Right lung (tissue), 10 donors: ENCODE measurements at places on chromosomes 12 and 14.

DNA sequence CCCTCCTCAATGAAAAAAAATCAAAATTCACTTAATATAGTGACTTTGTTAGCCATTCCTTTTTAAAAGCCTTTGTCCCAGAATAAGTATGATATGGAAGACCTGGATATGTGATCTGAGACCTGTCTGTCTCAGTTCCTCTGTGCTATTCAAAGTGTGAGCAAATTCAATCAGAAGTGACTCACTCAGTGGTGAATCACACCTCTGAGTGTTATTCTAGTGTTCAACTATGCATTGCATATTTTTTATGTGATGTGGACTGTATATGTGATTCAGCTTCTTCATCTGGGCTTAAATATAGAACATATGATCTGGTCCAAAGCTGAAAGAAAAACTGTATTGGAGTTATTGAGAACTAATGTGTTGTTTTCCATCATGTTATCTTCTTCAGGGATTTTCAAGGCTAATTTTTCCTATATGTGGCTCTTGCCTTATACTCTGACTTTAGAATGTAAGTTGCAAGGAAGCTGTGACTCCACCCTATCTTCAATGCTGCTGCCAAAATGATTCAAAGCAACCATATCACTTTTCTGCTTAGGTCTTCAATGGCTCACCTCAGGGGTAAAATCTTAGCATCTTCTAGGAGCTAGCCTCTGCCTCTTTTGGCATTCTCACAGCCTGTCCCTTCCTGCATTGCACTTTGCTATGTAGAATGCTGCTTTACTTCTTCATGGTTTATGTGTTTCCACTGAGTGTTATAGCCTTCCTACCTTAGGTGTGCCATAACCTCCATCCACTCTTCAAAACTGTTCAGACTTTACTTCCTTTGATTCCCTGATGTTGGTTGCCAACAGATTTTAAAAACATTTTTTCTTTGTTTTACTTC lies 169.8 kb downstream of the OTOGL start:
- DNase-seq = no peak

DNA sequence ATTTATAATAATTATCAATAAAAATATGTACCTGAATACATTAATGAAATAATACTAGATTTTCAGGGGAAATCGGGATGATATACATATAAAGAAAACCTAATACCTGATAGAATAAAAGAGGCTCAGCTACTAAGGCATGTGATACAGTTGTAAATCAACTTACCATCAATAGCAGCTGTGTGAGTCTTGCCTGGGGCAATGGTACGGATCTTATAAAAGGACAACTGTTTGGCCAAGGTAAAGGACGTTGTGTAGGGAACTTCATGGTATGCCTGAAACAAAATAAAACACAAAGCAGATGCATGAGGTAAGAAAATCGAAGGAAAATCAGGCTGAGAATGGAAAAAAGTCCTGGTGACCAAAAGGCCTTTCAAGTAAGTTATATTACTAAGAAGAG lies 25.4 kb downstream of the NEK9 start:
- DNase-seq = no peak

DNA sequence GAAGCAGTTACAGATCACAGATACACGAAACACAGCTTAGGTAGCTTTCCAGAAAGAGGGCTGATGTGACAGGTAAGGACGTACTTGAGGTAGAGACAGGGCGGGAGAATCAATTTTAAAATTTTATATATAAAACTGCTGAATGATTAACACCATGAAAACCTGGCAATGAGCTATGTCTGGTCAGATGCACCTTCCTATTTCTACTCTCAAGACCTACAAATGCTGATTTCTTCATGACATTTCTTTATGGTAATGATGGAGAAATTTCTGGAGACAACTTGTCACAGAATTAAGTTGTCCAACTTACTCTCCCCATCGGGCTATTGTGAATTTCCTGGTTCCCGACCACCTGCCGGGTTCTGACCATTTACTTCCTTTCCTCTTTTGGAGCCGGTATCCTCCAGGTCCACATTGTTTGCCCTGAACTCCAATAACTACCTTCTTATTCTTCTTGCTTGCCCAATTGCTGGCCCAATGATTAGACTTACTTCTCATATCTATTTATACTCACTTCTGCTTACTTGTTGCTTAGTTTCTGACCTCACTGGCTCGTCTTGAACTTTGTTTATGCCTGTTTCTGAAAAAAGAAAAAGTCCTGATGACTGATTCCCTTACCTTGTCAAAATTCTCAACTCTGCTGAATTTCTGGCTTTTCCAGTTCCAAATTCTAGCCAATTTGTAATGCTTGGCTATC lies 12.8 kb upstream of the ATP2B1 start:
- DNase-seq = no peak

GRCh38 chr14:44712024-44712815 lies 205.1 kb upstream of the FSCB start:
- no peak for DNase-seq

GRCh38 chr12:101855976-101856375 lies 21.4 kb upstream of the DRAM1 start:
- DNase-seq = no peak

DNA sequence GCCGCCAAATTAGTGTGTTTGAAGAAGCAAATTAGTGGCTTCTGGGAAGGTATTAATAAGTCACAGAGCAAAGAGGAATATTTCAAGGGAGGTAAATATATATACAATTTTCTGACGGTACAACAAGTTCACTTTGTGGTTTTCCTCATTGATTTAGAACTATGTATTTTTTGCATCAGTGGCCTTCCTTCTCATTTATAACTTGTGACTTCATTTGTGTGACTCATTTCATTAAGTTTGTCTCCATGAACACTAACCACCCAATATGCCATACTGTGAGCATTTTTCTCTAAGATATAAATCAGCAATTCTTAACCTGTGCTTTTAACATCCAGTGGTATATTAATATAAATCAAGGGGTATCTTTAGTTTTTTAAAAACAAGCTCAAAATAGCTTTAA lies 29.3 kb upstream of the ARHGAP5 start:
- DNase-seq = no peak
